ENCODE measurements at places on chromosomes 4 and X.
A peak's percentile ranks its signal among the peaks of the same experiment; 100 is the strongest.

GRCh38 chr4:146957237-146957636 is 11.6 kb upstream of the TTC29 start:
- no peak for DNase-seq

- no peak for DNase-seq
Measured at GRCh38 chr4:140426610-140427105, 790 bp downstream of the CLGN start.

GRCh38 chrX:18353931-18354368 is 538 bp downstream of the SCML2 start:
- peak; percentile 0 for DNase-seq

- no peak for DNase-seq
Measured at GRCh38 chrX:17930850-17931249, 69.8 kb upstream of the RAI2 start.

GRCh38 chr4:153433754-153434105 is 32.4 kb upstream of the TMEM131L start:
- DNase-seq, result no peak

GRCh38 chrX:122184791-122185190 is 999.3 kb upstream of the GRIA3 start:
- DNase-seq, result no peak

Data from stimulated activated CD4-positive, alpha-beta T cell treated with anti-CD3 and anti-CD28 coated beads, Interleukin-4, amount 100 ng/mL, for 48 hours (primary cell).